ENCODE measurements at places on chromosomes 2 and 18.

DNA sequence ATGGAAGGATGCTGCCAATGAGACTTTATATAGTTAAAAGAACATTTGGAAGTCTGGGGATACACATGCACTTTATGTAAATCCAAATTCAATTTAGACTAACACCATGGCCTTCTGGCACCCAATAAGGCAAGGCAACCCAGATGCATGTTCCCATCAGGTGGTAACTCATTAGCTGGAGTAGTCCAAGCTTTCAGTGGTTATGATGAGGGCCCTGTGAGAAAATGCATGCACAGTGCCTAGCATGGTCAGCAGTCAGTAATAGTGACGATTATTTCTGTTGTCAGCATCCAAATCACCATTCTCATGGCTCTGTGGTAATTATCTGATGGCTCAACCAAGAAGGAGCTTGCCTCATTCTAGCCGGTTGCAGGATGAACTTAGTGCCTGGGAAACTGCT lies 70.3 kb upstream of the CTLA4 start:
- no peak for DNase-seq

DNA sequence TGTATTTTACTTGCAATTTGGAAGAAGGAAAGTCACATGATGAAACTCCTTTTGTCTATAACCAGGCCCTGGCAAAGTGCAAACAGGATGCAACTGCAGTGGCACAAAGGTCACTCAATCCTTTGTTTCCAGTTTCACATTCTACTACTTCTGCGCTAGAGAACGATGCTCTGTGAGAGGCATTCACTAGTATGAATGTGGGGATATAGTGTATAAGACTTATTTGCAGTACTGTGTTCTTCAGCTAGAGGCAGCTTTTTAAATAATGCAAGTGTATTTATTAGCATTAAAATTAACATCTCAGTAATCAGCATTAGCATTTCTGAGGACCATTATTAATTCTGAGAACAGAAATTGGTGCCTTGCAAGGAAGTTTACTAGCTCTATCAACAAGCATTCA lies 68.9 kb downstream of the PRPF40A start:
- no peak for DNase-seq

DNA sequence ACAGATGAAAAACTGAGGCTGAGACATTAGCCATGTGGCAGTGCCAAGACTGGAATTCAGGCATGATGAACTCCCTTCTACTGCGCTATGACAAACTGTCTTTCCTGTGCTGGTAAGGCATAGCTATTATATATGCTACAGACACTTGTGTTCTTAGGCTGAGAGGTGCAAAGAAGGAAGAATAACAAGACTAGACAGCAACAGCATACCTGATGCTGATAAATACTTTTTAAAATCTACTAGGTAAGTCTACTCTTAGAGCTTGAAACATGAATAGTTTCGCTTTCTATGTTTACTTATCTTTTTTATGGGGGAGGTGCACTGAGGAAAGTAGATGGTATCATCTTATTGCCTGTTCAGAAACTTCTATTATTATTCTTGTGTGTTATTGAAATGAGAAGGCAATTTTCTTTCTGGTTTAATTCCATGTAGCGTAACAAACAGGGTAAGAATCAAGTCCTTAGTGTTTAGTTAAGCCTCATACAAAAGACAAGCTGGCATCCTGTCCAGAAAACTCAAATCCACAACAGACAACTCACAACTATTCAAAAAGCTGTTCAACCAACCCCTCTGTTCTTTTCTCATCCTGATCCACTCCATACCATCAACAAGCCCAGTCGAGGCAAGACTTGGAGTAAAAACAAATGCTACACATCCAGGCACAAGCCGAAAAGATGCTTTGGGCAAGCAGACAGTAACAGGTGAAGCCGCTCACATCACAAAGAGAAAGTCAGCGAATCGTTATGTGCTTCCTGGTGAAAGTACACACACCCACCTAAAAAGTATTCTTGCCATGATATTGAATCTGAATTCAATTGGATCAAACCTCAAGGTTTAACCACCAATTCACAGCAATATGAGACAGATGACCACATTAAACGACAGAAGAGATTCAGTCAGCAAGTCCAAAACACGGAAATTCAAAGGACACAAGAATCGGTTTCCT lies 1.5 kb downstream of the TTC32 start:
- DNase-seq: no peak

DNA sequence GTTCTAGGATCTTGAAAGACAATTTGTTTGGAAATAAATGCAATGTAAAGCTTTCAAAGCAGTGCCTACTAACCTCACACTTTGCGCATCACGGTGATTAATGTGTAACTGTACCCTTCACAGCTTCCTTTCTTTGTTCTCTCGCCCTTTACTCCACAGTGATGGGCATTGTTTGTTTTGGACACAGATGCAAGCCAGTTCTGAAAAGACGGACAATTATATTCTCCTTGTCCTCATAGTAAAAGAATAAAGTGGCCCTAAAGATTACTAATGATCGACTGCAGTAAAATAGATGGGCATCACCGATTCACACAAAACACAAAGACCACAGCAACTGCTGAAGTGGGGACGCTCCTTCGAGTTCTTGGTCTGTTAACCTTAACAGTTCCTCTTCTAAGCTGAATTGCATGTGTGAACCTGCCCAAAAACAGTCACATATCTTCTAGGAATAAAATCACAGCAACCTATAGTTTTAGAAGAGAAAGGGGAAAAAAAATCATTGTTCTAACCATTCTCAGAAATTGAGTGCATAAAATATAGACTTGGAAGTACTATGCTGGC lies 7.7 kb downstream of the L3MBTL4 start:
- no peak for DNase-seq

DNA sequence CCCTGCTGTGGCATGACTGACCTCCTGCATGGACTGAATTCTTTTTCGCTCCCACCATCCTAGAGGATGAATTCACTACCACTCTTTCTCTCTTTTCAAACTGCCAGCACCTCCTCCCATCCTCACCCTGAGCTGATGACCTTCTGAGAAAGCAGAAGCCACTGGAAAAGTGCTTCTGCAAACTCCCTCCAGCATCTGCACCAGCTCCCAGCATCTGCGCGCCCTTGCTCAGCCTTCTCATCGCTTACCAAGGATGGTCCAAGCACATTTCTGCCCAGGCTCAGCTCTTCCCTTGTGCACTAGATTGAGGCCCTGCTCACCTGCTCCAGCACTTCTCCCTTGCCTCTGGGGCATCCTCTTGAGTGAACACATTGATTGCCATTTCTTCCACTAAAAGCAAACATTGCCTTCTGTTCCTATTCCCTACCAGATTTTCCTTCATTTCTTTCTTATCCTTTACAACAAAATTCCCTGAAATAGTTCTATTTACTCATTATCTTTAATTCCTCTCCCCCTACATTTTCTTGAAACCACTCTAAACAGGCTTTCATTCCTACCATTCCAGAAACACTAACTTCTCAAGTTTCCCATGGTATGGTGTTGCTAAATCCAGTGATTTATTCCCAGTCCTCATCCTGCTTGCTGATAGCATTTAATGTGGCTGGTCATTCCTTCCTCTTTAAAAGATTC lies 42.7 kb upstream of the IL1RL1 start:
- no peak for DNase-seq

DNA sequence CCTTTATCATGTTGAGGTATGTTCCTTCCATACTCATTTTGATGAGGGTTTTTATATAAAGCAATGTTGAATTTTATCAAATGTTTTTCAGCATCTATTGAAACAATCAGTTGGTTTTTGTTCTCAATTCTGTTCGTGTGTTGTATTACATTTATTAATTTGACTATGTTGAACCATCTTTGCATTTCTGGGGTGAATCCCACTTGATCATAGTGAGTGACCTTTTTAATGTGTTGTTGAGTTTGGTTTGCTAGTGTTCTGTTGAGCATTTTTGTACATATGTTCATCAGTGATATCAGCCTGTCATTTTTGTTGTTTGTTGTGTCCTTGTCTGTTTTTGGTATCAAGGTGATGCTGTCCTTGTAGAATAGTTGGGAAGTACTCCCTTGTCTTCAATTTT lies 110.9 kb downstream of the MYO3B start:
- no peak for DNase-seq

DNA sequence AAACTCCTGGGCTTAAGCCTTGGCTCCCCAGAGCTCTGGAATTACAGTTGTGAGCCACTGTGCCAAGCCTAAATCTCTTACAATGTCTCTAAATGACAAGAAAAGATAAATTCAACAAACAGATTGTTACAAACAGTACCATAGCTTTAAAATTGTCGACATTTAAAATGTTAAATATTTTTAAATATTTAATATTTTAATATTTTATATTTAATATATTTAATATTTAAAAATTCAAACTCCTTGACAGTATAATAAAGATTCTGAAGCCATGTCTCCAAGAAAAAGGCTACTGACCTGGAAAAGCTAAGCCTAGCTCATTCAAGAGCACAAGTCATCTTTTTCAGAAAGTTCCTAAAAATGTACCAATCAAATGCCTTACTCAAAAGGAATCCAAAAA lies 75.3 kb downstream of the INPP5D start:
- no peak for DNase-seq

GRCh38 chr18:26516964-26517363 lies 31.4 kb downstream of the KCTD1 start:
- no peak for DNase-seq

DNA sequence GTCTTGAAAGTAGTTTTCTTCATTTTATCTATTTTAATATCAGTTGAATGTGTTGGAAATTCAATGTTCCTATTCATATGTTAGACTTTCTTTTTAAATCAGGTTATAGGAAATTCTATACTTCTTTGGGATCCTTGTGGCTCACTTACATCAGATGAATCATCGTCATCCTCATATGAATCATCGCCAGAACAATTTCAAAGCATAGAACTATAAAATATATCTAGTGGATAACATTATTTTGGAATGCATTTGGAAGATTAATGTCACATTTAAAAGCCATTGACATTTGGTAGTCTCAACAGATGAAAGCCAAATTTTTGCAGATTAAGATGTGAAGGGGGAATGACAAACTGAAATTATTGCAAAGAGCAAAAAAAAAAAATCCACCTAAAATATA lies 94.1 kb downstream of the FAM161A start:
- no peak for DNase-seq

DNA sequence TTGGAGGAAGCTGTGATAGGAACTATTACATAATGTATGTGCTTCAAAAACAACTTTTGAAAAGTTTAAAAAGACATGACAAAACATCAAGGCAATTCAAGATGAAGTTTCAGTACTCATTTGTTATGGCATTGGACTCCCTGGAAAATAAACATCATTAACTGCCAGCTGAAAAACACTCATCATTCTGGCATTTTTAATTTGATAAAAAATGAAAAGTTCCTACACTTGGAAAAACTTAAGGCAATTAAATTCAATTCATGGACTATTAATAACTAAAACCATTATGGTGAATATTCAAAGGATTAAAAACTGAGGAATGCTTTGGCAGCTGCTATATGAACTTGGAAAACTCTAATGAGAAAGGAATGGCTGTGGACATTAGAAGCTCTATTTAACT lies 8.5 kb downstream of the TYW5 start:
- DNase-seq: no peak

GRCh38 chr2:225019105-225019504 lies 23.2 kb downstream of the DOCK10 start:
- no peak for DNase-seq

DNA sequence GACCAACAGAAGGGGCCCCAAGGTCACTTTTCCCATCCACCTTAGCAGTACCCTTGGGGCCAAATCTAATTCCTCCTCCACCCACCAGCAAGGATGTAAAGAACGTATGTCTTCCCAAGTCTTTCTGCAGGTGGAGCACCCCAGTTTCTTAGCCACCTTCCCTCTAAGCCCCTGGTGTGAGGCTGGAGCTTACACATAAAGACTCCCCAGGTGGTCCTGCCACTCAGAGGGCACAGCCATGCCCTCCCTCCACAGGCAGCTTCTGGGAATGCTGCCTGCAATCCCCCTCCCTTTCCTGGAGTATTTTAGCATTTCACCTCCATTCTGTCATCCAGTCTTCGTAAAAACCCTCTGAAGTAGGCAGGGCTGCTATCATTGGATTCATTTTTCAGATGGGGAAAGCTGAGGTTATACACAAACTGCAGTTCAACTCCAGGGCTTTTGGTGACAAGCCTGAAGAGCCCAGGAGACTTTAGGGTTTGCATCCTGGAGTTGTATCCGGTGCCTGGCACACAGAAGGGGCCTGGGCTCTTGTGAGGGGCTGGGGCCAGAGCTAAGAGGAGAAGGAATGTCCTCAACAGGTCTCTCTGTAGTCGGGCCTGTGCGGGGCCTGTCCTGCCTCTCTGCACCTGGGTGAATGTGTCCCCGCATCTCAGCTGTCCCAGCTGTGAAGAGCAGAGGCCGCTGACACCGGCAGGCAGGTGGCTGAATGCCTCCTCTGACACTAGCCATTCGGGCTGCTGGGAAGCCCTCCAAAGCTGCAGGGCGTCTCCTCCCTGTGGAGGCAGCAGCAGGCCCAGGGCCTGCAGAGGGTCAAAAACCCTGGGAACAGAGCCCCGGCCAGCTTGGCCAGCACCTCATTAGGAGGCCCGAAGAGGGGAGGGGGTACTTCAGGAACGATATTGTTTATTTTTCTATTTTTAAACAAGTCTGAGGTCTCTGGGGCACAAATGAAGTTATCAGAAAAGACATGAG lies 27.6 kb downstream of the CIB4 start:
- DNase-seq: no peak

DNA sequence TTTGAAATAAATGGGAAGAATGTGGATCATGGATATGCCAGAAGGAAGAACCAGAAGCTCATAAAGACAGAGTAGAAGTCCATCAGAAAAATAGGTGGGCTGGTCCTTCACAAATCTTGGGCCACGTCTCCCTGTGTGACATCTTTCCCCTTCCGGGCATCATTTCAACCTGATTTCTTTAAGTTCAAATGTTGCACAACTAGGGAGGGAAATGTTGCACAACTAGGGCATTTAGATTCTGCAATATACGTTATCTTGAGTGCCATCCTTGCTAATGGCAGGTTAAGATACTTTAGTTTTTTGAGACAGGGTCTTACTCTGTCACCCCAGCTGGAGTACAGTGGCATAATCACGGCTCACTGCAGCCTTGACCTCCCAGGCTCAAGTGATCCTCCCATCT lies 129.6 kb downstream of the CERS6 start:
- no peak for DNase-seq

DNA sequence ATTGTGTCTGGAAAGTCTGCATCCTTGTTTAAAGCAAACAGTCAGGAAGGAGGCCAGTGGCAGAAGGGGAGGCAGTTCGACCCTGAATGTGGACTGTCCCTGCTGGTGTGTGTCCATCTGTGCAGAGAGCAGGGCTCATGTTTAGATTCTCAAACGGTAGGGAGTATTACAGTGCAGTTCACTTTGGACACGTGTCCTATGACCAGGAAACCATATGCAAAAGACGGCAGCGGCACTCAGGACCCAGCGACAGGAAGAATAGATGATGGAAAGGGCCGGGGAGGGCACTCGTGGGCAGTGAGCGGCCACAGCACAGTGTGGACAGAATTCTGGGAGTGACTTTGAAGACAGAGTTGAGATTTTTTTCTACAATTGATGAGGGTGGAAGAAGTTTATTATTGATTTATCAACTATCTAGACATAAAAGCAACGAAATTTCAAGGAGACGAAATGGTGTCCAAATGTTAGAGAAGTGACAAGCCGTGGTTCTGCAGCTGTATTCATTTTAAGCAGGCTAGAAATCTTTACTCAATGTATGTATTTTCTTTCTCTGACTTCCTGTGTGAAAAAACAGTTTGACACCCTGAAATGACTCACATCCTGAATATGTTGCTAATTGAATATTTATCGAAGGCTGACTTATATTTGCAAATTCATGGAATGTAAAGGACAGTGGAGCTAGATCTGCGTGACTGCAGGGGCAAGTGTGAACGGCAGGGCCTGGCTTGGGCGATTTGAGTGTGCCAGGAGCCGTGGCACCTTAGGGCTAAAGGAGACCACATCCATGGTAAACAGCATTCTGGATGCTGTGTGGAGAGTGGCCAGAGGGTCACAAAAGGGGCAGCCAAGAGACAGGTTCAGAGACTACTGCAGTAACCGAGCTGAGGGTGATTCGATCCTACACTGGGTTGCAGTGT lies 214.2 kb downstream of the PTGR3 start:
- no peak for DNase-seq
